ENCODE measurements at places on chromosomes 16 and 17.

DNA sequence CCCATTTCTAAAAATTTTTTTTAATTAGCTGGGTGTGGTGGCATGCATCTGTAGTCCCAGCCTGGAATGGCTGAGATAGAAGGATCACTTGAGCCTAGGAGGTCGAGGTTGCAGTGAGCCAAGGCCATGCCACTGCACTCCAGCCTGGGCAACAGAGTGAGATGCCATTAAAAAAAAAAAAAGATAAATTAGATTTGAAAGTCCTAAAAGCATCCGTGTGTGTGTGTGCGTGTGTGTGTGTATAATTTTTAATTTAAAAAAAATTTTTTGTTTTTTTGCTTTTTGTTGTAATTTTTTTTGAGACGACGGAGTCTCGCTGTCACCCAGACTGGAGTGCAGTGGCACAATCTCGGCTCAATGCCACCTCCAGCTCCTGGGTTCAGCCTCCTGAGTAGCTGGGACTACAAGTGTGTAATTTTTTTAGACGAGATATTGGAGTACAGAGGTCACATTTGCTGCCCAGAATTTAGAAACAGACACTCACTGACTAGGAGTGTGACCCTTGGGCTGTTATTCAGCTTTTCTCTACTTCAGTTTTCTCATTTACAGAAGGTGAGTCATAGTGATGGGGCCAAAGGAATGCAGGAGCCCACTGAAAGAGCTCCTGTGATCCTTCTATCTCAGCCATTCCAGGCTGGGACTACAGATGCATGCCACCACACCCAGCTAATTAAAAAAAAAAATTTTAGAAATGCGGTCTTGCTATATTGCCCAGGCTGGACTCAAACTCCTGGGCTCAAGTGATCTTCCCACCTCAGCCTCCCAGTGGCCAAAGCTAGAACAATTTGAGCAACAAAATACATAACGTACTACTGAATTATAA, 25.5 kb upstream of the TBX4 start:
- no peak for DNase-seq

GRCh38 chr16:74717367-74717766, 16.7 kb upstream of the MLKL start:
- no peak for DNase-seq

GRCh38 chr16:83807327-83807709, 460 bp upstream of the HSBP1 start:
- DNase-seq: no peak

DNA sequence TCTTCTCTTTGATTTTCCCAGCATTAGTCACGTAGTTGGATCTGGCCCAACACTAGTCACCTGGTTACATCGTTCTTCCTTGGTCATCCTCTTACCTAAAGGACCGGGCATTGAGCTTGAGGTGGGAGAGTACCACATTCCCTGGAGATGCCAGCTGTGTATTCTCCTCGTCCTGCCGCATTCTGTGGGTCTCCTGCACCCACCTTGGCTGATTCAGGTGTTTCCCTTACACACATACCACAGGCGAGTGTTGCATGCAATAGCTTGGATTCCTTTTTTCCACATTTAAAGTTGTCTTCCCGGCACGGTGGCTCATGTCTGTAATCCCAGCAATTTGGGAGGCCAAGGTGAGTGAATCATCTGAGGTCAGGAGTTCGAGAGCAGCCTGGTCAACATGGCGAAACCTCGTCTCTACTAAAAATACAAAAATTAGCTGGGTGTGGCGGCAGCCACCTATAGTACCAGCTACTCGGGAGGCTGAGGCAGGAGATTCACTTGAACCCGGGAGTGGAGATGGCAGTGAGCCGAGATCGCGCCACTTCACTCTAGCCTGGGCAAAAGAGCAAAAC, 21.6 kb upstream of the CLEC18C start:
- DNase-seq: no peak

DNA sequence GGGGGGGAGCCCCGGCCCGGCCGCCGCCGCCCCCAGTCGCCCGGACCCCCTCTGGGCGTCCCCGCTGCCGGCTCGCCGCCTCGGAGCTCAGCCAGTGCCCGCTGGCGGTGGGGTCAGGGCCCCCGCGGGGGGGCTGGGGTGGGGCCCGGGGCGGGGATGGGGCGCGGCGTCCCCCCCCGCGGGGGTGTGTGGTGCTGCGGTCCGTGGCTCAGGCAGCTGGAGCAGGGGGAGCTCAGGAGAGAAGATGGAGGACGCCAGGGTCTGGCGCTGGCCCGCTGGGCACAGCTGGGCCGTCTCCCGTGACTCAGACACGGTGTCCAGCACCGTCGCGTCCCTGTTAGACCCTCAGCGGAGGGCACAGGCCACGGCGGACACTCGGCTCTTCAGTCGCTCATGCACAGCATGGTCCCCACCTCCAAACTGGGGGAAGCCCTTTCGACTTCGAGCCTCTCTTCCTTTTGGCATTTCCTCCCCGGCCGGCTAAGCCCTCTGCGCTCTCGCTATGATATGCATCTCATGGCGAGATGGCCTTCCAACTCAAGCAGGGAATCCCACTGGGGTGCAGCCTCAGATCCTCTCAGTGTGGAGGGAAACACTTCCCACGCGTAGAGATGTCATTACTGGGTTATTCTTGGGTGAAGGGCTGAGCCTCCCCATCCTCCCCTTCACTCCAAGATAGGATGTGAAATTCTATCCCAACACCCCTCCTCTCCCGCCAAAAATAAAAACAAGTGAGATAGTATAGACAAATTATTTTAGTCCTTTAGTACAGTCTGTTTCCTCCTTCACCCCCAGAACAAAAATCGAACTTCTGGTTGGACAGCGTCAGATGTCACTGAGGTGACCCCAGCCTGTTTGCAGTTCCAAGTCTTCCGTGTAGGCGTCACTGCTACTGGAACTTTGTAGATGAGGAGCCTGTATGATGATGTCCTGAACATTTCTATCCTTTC, 522 bp upstream of the VEZF1 start:
- peak; percentile 79 for DNase-seq

GRCh38 chr16:87227296-87227951, 89.8 kb downstream of the C16orf95 start:
- peak; percentile 45 for DNase-seq

DNA sequence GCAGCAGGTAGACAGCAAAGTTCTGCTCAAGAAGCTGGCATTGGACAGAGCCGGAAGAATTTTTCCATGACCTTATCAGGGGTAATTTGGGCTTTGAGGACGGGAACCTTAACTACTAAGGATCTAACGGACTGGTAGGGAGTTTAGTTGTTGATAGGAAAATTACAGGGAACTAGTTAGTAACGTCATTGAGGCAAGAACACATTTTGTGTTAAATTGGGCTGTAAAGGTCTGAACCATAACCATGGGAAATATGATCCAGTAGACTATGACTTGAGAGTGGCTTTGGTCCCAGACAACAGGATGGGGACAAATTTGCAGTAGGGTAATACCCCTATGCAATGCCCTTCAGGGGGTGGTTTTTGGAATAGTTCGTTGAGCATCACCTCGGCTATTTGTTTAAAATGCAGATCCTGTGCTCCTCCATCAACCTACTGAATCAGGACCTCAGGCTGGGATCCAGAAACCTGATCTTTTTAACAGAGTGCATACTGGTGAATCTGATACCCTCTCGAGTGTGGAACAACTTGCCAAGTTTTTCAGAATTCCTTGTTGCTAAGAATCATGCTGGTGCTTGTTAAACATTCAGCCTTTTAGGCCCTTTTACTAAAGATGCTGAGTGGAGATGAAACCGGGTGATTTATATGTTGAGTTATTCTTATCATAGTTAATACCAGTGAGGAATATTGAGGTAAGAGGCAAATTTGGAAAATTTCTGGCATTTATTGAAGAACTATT, 255.1 kb downstream of the MAP2K6 start:
- DNase-seq: no peak

DNA sequence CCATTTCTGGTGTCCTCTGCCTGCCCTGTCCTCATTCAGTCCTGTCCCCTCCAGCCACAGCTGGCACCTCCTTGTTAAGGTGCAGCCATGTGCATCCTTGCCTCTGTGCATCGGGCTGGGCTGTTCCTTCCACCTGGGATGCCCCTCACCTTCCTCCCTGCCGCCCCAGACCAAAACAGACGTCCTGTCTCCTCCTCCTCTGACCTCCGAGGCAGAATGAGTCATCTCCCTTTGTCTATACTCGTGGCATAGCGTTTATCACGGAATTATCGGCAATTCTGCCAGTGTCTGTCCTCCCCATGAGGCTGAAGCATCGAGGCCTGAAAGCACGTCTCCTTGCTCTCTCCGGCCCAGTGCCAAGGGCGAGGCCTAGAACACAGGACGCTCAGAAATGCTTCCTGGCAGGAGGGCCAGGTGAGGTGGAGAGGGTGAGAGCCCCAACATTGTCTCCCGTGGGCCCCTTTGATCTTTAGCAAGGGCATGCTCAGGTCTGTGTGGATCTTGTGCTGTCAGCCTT, 4.6 kb downstream of the RAI1 start:
- no peak for DNase-seq
